ENCODE measurements at places on chromosomes 4 and X.

GRCh38 chr4:78168029-78168428, 110.9 kb downstream of the FRAS1 start:
- no peak for DNase-seq

- no peak for DNase-seq
These were observed 627.9 kb upstream of the AGA start for GRCh38 chr4:178070163-178070562.

GRCh38 chr4:185227131-185227551, 17.7 kb downstream of the SNX25 start:
- no peak for DNase-seq

DNA sequence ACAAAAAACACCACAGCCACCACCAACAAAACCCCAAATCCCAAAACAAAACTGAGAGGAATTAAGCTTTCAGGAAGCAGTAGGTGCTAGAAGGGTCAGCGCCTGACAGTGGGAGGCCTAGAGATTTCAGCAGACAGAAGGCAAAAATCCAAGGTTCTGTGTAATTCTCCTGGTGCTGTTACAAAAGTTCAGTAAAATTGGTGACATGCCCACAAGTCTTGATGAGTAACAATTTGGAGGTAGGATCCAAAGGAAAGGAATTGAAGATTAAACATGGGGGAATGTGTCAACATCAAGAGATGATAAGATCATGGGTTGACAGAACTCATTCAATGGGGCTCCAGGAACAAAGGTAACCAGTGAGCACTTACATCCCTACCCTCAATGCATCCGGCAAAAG, 653.8 kb upstream of the CPEB2 start:
- DNase-seq: no peak

- DNase-seq: no peak
These were observed 31.1 kb downstream of the CLDN22 start for GRCh38 chr4:183288955-183289354.

DNA sequence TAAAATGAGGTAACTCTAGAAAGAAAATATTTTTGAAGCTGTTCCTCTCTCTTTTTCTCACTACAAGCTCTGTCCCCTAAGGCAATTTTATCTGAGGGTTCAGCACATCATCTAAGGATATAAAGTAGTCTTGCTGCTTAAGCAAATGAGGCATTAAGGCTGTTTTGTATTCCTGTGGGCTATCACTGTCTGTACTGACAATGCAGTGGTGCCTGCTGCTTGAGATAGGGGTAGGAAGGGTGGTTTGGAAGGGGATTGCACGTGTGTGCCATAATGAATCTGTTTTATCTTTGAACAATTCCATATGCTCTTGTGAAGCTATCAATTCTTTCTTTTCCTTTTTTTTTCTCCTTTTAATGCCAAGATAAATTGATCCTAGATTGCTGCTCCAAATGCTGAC, 128.0 kb upstream of the ATOH1 start:
- no peak for DNase-seq

DNA sequence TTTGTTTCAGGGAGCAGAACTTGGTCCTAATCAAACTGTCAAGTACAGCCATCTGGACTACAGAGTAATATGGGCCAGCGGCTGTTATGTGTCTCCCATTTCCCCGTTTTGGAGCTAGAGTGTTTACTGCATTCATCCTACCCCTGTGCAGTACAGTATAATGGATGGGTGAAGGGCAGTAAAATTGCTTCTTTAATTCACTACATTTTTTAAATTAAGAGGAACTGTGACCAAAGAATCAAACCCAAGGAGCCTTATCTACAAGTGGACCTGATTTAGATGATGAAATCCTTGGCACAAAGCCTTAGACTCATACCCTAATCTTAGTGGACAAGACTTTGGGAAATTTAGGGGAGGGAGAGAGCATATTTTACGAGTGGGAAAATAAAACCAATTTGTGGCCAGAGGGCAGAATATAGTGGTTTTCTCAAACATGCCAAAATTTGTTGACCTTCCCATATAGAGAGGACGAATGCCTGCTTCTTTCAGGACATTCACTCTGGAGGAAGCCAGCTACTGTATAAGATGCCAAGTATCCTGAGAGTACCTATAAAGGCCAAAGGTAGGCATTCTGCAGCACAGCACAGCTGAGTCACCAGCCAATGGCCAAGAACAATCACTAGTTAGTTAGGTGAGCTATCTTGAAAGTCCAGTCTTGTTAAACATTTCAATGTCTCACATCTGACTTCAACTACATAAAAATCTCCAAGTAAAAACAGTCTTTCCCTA, 253.8 kb upstream of the KCNIP4 start:
- DNase-seq: peak; percentile 22

DNA sequence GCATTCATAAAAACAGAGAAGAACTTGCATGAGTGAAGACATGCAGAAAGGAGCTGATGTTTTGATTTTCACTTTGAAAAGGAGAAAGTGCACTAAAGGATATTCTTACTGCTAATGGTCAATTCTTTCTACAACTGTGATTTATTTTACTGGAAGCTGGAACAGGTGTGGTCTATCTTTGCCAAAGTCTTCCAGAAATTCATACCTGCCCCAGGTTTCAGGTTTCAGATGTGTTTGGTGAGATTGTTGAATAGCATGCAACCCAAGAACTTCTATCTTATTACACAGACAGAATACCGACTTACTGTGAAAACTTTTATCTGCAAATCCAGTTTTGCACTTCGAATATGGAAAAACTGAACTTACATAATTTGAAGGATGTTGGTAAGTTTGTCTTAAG, 388.3 kb downstream of the PDGFC start:
- DNase-seq: no peak

DNA sequence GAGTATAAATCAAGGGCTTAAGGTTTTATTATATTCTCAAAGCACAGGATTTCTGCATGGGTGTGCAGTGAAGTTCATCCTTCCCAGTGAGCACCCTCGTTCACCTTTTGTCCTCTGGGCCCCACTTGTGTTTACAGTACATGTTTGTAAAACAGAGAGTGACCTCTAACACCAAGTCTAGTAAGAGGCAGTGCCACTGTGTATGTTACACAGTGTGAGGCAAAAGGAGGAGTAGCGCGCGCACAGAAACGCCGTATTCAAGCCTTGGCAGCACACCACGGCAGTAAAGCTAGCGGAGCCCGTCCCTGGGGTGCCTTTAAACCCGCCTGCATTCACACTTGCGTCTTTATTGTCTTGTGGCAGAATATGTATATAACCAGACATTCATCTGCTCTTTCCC, 51.9 kb downstream of the CCNI start:
- DNase-seq: no peak

- no peak for DNase-seq
These were observed 1.7 kb upstream of the ERVMER34-1 start for GRCh38 chr4:52752936-52753335.

DNA sequence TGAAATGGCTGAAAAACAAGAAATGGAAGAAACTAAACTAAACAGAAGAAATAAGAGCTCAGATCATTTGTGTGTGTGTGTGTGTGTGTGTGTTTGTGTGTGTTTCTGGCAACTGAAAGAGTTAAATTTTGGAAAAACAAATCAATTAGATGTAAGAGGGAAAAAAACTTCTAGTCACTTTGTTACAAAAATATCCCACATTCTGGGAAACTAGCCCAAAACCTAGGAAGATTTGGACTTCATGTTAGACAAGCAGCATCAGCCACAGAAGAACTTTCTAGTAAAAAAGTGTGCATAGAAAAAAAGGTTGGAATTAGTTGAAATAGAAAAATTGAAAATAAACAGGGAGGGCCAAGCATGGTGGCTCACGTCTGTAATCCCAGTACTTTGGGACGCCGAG, 111.6 kb upstream of the PRKG2 start:
- DNase-seq: no peak

GRCh38 chr4:161314371-161314770, 849.4 kb downstream of the FSTL5 start:
- no peak for DNase-seq

DNA sequence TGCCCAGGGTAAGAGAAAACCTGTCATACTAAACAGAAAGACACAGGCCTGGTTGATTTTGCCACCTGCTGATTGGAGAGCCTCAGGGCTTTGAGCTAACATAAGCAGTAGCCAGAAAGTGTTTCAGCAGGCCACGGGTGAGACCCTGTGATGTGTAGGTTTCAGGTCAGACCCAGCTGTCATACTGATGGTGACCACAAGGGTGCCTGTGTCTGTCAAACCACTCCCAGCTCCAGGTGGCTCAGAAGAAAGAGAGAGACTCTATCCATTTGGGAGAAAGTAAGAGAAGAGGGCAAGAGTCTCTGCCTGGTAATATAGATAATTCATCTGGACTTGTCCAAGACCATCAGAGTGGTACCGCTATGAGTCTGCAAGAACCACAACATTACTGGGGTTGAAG, 72.8 kb upstream of the NLRP2B start:
- no peak for DNase-seq

- peak; percentile 18 for DNase-seq
These were observed 452.9 kb upstream of the EPHA5 start for GRCh38 chr4:66123190-66123589.

- DNase-seq: no peak
These were observed 14.8 kb downstream of the LHFPL1 start for GRCh38 chrX:112664924-112665323.

GRCh38 chrX:40068048-40068447, 29.7 kb downstream of the BCOR start:
- DNase-seq: no peak

DNA sequence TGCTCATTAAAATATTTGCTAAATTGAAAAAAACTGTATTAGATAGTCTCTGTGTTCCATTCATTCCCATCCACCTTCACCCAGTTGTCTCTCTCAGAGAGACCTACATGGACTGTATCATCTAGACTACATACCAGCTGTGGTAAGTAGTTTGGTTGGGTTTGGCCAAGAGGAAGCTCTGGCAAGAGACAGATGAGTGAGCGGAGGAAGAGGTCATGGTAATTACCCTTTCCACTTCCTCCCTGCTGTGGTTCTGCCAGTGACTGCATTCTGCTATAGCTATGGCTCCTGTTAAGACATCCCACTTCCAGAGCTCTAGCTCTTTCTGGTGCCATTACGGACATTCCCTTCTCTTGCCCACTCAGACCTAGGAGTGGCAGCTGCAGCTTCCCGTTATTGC, 239.0 kb upstream of the MID1 start:
- no peak for DNase-seq

DNA sequence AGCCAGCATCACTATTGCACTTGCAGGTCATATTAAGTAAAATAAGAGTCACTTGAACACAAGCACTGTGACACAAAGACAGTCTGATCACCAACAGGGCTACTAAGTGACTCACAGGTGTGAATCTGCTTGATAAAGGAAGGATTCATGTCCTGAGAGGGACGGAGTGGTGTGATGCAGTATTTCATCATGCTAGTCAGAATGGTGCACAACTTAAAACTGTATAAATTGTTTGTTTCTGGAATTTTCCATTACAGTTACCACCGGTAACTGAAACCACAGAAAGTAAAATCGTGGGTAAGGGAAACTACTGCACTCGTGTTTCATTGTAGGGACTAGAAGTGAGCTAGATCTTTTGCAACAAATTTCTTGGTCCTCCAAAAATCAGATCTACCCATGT, 109.7 kb downstream of the ELOVL6 start:
- DNase-seq: no peak

DNA sequence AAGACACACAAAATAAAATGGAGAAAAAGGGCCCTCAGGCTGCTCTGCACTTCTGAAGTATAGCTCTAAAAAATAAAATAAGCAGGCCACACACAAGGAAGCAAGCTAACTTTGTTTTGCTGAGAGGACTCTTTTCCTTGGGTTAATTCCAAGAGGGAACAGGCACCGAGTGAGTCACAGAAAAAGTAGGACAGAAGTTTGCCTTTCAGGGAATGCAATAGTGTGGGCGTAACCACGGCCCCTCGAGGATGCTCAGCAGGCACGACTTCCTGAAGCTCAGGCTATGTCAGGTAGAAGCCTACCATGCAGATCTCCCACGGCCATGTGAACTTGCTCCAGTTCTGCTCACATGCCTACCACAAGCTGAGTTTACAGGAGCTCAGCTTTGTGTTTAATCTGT, 22.1 kb downstream of the PPP1R2C start:
- DNase-seq: peak; percentile 36

DNA sequence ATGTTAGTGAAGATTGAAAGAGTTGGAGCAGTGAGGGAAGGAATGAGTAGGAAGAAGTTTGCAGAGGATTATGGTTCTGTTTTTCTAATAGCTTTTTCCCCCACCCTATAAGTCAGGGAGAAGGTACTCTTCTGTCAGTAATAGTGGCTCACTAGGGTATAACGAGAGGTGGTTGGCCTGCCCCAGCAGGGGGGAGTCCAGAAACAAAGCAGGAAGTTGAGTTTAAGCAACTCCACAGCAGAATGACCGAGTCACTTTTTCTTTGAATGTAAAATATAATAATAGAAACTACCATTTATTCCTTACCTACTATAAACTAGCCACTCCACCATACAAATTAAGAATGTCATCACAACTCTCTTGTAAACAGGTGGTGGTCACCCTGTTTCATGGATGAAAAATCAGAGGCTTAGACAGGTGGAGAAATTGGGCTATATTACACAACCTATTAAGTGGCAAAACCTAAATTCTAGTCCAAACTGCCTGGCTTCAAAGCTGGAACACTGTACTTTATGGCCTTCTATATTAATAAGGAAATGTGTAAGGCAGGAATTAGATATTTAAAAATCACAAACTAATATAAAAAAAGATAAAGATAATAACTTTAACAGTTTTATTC, 21.9 kb downstream of the AP1AR start:
- DNase-seq: no peak

DNA sequence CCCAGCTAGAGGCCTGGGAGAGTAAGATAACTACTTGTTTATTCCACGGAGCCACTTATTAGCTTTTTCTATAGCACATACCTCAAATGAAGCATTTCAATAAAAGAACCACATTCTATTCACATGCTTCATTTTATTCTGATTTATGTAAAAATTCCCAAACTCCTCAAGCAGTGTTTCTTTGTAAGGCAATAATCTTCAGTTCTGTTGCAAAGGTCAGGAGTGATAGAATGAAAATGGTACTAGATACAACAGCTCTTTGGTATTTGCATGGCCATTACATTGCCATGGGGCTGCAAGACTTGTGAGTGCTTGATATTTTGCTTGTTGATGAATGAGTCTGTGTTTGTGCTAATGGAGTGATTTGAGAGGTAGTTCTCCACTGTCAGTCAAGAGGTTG, 39.4 kb downstream of the AR start:
- no peak for DNase-seq

- DNase-seq: peak; percentile 41
These were observed 277.5 kb upstream of the AGTR2 start for GRCh38 chrX:115892787-115893671.

- no peak for DNase-seq
These were observed 144.6 kb downstream of the SOX3 start for GRCh38 chrX:140360284-140360683.

- DNase-seq: no peak
These were observed 89.5 kb downstream of the PLS3 start for GRCh38 chrX:115650449-115650848.

DNA sequence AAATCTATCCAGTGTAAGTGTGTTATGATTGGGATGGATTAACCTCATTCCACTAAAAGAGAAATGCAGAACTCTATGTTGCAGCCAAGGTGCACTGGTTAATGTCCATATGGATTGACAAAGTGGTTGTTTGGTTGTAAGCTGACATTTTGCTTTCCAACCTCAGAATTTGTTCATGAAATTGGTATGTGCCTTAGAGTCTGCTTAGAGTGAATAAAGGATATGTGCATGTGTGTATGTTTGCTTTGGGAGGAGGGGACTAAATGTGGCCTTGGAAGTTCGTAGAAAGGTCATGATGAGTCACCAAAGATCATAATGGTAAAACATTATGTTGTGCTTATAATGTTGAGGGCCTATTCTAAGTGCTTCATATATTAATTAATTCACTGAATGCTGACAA, 44.1 kb upstream of the MBNL3 start:
- DNase-seq: no peak

GRCh38 chr4:26343038-26343398, 22.2 kb downstream of the RBPJ start:
- DNase-seq: no peak
